WTC11 (cell line): ENCODE measurements at places on chromosomes 1 and 21.
A peak's percentile ranks its signal among the peaks of the same experiment; 100 is the strongest.

DNA sequence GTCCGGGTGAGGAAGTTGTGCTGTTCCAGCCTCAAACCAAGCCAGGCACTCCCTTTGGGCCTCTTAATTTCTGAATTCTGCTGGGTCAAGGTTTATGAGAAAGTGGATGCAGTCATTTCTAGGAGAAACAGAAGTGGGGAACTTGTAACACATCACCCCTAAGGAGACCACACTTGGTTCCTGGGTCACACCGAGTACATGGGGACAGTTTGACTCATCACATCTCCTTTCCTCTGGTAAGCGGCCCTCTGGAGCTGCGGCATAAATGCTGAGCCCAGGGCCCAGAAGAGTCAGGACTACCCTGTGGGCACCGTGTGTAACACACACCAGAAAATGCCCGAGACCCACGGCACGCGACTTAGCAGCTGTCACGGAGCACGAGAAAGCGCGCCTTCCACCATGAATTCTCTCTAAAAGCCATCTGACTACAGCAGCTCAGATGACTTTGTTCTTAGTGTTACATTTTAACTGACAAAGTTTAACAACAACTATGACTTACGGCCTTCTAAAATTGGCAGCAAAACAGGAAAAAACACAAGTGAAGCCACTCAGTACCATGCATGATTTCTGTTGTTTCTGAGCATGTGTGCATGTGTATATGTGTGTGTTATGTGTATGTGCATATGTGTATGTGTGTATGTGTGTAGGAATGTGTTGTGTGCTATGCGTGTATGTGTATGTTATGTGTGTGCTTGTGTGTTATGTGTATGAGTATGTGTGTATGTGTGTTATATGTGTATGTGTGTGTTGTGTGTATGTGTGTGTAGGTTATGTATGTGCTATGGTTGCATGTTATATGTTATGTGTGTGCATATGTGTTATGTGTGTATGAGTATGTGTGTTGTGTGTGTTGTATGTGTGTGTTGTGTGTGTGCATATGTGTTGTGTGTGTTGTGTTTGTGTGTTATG lies 50.8 kb downstream of the TOMM20 start:
- DNase-seq, result no peak

- no peak for DNase-seq
These were observed 7.0 kb downstream of the TCEA3 start for GRCh38 chr1:23417570-23417969.

GRCh38 chr1:232872738-232873137 lies 67.5 kb downstream of the MAP10 start:
- DNase-seq, result no peak

GRCh38 chr1:40948741-40949443 lies 30.6 kb upstream of the CTPS1 start:
- DNase-seq, result peak; percentile 82

DNA sequence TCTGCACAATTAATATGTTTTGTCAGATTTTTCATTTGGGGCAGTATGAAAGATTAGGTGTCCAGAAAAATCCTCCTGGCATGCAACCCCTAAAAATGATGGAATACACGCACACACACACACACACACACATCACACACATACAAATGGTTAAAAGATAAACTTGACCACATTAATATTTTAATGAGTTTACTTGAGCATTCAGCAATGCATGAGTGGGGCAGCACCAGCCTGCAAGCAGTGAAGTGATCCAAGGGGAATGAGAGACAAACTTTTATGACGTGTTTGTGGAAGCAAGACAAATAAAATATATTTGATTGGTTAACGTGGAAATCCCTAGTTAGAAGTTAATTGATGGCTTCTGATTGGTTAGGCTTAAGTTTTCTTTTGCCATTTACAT lies 29.1 kb upstream of the SOAT1 start:
- DNase-seq, result no peak

GRCh38 chr1:175134500-175134899 lies 58.1 kb downstream of the KIAA0040 start:
- no peak for DNase-seq

DNA sequence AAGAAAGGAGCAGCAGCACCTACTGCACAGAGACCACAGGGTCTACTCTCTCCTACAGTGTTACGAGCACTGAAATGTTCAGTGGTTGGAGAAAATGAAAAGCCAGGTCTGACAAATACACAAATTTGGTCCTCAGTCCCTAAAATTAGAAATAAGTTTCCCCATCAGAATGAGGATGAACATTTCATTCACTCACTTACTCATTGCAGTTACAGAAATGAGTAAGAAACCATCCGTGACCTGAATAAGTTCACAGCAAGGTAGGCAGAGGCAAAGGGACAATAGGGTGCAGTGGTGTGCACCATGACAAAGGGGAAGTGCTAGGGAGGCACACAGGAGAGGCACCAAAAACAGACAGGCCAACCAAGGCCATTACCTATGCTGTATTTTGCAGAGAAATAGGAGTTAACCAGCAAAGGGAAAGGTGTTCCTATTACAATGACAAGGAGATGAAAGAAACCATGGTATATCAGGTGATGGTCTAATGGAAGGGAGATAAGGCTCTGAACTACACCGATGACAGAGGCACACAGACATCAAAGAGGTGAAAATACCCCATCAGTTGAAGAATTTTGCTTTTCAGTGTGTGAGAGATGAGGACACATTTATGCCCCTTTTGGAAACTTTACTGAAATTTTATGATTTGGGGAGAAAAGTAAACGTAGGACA lies 29.4 kb downstream of the VAV3 start:
- DNase-seq, result no peak

DNA sequence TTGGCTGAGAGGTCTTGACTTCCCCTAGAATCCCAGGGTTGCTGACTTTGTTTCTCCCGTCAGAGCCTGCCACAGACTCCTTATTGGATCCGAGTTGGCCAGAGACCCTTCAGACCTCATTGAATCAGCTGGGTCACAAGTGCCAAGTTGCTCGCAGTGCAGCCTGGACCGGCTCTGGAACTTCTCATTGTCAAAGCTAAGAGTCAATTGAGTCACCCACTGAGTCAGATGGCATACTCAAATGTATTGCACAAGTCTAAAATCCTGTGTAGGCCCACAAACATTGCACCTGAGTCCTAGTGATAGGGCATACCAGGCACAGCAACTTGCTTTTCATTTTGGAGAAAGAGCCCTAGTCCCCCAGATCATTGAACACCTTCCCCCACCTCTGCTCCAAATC lies 20.4 kb upstream of the SCAF4 start:
- DNase-seq, result no peak

- DNase-seq, result peak; percentile 71
These were observed 132.8 kb downstream of the CASZ1 start for GRCh38 chr1:10663678-10664035.
